ENCODE measurements at places on chromosomes 2 and 18.

DNA sequence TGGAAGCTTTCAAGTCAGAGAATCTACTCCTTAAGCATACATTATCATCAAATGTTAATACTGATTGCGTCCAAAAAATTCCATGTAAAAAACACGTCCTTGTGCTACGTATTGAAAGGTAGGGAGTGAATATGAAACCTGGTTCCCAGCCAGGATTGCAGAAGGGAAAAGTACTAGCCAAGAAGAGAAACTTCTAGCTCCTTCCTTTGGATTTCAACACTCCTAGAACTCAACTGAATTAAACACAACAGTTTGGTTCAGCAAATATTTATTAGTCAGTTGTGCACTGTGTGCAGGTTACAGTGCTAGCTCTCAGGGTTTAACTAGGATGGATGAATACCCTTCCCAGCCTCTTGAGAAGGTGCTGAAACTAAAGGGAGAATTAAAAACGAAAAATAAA, 33.9 kb upstream of the FHL2 start:
- no peak for DNase-seq

GRCh38 chr2:69375494-69376353, 11.3 kb downstream of the GFPT1 start:
- peak; percentile 37 for DNase-seq

GRCh38 chr18:4631239-4631638, 176.1 kb upstream of the DLGAP1 start:
- no peak for DNase-seq

DNA sequence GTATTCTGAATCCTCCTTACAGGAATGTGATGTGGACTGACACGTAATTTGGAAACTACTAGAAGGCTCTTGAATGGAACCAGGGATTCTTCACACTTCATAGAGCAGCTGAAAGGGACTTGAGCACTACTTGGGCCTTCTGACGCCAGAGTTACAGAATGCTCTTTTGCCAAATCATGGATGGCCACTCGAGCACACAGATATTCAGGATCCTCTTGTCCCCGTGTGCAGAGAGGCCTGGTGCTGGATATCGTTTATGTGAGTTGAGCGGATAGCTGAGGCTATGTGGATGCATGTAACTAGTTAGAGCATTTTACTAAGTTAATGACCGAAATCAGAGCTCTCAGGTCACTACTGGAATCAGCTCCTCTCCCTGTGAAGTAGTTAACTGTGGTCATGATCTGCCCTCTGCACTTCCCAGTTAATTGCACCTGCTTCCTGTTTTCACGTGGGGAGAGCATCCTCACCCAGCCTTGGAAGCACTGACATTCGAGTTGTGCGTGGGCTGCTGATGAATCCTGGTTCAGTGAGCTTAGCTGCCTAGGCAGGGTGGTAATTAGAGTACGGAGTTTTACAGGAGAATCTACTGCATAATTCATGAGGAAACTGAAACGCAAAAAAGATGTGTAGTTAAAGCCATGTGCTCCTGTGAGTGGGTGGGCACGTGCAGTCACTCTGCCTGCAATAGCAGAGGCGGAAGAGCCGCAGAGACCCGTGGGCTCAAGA, 5.2 kb upstream of the TPO start:
- DNase-seq = no peak

GRCh38 chr2:222038067-222038802, 260.6 kb downstream of the PAX3 start:
- DNase-seq = no peak

DNA sequence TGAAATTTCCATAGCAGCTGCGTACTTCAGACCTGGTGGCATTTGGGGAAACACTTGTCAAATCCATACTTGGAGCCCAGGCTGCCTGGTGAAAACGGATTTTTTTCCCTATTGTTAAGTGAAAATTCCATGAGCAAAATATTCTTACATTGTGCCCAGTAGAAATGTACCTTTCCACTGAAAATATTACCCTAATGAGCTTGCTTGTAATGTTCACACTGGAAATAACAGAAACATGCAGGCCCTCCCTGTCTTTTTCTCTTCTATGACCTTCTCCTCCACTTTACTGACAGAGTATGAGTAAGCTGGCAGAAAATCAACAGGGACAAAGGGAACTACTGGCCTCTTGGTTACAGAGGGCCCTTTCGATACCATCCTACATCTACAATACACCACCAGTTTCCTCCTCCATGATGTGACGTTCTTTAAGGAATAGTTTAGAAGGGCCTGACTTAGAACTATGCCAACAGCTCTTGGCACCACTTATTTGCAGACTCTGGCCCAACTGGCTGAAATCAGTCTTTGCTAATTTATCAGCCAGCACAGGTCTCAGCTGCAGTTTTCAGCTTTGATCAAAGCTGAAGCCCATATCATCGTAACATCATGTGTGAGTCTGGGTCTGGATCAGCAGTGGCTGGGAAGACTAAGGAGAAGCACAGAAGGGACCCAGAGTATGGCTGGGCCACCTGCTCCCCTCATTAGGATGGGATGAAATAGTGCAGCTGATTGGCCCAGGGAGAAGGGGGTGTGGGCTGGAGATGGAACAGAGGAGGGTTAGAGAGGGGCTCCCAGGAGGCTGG, 272.2 kb upstream of the ID2 start:
- no peak for DNase-seq

DNA sequence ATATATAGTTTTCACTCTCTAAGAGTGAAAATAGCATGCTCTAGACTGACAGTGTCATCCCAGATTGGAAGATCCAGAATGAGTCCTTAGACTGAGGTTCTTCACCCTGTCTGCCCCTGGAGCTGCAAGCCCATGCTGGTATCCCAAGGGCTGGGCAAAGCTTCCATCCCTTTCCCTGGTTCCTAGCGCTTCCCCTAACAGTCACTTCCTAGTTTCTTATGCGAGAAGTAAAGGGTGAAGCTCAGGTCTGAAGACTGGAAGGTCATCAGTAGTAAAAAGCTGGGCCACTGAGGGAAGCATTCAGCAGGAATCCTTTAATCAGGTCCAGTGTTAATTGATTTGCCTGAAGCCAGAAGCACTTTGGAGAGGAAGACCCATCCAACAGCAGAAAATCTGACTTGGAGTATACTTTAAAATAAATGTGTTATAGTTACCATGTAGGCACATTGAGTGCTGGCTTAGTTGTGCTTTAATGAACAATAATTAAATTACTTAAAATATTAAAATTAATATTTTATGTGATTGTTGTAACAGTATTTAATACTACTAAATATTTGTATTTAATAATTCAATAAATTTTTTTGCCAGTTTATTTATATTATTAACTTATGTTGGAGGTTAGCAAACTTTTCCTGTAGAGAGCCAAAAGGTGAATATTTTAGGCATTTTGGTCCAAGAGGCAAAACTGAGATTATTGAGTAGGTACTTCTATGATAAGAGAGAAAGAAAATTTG, 237.9 kb downstream of the FHOD3 start:
- DNase-seq = no peak

DNA sequence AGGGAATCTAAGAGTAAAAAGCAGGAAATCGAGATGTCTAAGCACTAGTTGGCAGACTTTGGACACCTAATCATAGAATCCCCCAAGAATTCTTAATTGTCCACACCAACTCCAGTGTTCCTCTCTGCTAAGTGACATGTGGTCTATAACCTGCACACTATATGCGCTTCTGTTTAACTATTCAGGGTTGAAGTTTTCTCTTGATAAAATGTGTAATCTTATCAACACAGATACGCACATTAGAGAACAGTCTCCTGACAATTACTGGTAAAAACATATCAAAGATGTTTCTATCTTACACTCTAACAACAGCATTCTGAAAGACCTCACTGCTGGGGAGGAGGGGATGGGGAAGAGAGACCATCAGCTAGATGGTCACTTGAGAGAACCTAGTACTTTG, 3.9 kb downstream of the ABCB11 start:
- no peak for DNase-seq

DNA sequence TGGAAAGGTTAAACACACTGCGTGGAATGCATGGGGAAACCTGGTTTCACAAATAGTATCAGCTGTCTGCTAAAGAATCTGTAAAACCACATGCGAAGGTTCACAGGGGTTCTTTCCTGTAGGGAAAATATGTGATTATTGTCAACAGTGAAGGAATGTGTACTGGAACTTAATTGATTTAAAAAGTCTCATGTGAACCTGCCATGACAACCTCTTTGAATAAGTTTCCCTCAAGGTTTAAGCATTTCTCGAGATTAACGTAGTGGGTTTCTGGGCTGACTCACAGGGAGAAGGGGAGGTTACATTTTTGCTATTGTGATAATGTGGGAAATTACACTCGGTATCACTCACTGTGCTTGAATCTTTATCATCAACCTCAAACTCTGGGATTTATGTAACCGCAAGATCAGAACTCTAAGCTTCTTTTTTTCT, 28.2 kb upstream of the IL1R1 start:
- DNase-seq = no peak

GRCh38 chr2:128304715-128305554, 13.7 kb downstream of the HS6ST1 start:
- DNase-seq = no peak

DNA sequence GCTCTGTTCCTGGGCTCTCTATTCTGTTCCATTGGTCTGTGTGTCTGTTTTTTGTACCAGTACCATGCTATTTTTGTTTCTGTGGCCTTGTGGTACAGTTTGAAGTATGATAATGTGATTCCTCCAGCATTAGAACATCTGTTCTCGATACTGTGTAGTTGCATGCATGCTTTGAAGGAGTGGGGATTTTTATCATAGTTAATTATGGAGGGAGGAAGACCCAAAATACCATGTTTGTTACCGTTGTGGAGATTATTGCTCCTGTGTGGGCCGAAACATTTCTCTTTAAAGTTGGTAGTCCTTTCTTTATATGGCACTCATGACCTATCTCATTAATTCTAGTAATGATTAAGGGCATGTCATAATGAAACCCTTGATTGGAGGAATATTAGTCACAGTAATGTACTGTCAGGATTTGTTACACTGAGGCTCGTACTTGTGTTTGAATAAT, 87.6 kb downstream of the TTC27 start:
- DNase-seq = no peak

DNA sequence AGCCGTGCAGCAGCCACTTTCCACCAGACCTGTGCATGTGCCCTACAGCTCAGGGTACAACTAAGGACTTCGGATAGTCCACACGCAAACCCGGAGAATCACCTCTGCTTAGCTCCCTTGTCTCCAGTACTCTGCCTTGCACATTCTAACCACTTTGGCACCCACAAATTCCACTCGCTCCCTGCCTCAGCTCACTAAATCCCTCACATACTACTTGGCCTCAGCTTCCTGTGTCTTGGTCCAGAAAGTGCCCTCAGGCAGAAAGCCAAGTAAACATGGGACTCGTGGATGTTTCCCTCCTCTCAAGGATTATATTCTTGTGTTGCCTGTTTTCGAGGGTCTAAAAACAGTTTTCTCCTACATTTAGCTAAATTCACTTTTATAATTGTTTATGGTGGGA, 157.8 kb upstream of the DAPL1 start:
- no peak for DNase-seq

DNA sequence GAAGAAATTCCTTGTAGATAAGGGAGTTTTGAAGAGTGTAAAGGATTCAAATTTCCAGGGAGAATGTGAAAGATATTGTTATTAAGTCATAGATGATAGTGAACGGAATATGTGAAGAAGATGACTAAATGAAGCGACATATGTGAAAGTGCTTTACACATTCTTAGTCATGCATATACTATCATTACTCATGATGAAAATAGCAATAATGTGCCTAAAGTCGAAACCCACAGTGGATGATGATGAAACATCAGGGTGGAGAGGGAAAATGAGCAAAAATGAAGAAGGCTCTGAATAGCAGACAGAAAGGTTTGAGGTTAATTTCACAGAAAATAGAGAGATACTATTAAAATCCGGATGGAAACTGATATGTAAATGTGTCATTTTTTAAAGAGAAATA, 1237.1 kb downstream of the LRP1B start:
- no peak for DNase-seq

- DNase-seq = peak; percentile 68
Observed at GRCh38 chr2:127128445-127128904, 21.5 kb upstream of the BIN1 start.

DNA sequence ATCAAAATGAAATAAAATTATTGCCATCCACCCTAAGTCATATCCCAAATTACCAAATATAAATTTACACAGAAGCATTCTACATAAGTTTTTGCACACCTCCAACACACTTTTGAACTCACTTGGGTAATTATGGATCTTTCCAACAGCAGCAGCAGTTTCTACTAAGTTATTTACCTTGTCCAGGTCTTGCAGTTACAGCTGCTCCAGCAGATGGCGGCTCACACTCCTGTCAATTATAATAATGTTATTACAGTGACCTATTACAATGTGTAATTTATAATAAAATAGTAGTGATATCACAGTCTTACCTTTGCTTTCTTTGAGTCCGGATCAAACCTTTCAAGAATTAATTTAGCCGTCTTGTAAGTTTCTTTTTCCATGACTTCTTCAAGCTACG, 37.9 kb downstream of the LNPK start:
- no peak for DNase-seq

GRCh38 chr2:205768341-205768740, 86.0 kb downstream of the NRP2 start:
- DNase-seq = no peak

GRCh38 chr2:40047406-40047805, 268.3 kb upstream of the THUMPD2 start:
- no peak for DNase-seq

DNA sequence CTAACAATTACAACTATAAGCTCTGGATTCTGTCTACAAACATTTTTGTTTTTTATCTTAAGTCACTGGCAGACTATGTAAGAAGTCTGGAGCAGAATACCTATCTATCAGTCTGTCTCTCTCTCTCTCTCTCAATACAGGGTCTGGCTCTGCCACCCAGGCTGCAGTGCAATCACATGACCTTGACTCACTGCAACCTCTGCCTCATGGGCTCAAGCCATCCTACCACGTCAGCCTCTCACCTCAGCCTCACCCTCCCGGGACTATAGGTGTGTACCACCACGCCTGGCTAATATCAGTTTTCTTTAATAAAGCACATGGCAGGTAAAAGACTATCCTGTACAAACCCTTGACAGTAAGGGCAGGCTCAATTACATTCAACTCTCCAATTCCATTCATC, 96.9 kb downstream of the OSBPL1A start:
- DNase-seq = no peak

All from colonic mucosa (tissue), 4 donors.